ENCODE measurements at places on chromosomes 16 and 17.

GRCh38 chr17:79696610-79696982 is 34.1 kb upstream of the ENPP7 start:
- DNase-seq, result no peak

GRCh38 chr16:66882702-66883101 is 2.4 kb downstream of the PDP2 start:
- DNase-seq, result no peak

GRCh38 chr16:13269905-13270528 is 368.6 kb downstream of the SHISA9 start:
- DNase-seq, result no peak

- peak; percentile 78 for DNase-seq
These were observed at the start of gene SKAP1 for GRCh38 chr17:48429638-48430586. Gene SKAP1 (minus strand): TSS chr17:48430214.

- no peak for DNase-seq
These were observed 22.5 kb downstream of the GSE1 start for GRCh38 chr16:85635545-85636140.

GRCh38 chr17:78717431-78717980 is 64.6 kb downstream of the CYTH1 start:
- DNase-seq, result no peak
